Stimulated activated effector memory CD8-positive, alpha-beta T cell treated with anti-CD3 and anti-CD28 coated beads, Interleukin-12 subunit alpha, Interleukin-12 subunit beta, amount 100 ng/mL, for 72 hours (primary cell): ENCODE measurements at places on chromosomes 5 and 9.

- DNase-seq, result peak; percentile 38
Measured at GRCh38 chr5:82347201-82347865, 69.2 kb upstream of the RPS23 start.

GRCh38 chr5:111694133-111694532 lies 62.9 kb downstream of the NREP start:
- DNase-seq, result no peak

DNA sequence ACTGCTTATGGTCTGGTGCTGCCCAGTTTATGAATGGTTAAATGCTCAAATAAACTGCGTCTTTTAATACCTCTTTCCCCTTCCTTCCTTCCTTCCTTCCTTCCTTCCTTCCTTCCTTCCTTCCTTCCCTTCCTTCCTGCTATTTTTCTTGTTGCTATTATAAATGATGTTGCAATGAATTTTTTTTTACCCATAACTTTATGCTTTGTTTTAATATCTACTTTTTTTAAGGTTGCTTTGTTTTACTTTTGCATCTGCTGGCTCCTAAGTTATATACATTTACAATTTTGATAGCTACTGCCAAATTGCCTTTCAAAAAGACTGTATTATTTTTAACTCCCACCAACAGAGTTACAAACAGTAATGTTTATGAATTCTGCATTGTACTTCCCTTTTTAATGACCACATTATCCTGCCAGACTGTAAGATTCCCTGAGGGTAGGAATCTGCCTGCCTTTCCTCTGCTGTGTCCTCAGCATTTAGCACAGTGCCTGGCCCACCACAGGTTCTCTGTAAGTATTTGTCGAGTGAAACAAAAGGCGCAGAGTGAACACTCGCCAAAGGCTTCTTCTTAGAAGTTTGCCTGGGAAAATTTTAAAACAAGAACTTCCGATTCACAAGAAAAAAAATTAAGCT lies 36.9 kb downstream of the KIF4B start:
- DNase-seq, result no peak

DNA sequence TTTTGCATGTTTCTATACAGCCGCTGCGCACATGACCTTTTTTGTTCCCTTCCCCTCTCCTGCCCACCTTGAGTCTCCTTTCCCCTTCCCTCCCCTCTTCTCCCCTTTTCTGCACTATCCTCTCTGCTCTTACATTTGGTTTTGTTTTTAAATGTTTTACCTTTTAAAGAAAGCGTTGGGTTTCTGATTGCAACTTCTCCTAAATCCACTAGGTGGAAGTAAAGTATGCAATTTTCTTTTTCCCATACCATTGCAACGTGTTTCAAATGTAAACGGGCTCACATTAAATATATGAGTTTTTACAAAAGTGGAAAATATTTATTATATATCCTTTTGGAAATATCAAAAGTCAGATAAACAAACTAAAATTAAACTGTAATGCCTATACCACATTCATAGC lies 500.9 kb downstream of the DIRAS2 start:
- no peak for DNase-seq

DNA sequence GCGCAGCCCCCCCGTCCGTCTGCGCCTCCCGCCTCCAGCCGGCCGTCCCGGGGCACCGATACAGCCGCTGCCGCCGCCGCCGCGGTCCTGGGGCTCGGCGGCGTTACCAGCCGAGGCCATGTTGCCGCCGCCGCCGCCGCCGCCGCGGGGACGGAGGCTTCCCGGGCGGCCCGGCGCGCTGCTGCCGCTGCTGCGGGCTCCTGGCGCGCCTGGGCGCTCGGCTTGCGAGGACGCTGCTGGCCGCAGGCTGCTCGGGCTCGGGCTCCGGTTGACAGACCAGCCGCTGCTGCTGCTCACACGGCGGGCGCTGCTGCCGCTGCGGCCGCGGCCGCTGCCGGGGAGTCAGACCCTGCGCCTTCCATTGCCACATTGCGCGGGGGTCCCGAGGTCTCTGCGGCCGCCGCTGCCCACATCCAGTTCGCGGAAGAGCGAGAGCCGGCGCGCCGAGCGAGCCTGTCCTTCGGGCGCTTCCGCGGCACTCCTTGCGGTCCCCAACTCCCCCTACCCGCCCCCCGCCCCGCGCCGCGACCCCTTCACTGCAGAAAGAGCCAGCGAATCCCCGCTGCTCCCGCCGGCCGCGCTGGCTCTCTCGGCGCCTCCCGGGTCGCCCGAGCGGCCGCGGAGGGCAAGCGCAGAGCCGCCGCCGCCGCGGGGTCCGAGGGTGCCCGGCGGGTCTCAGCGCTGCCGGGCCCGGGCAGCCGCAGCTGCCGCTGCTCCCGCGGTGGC lies 8.4 kb downstream of the PTCH1 start:
- peak; percentile 67 for DNase-seq

DNA sequence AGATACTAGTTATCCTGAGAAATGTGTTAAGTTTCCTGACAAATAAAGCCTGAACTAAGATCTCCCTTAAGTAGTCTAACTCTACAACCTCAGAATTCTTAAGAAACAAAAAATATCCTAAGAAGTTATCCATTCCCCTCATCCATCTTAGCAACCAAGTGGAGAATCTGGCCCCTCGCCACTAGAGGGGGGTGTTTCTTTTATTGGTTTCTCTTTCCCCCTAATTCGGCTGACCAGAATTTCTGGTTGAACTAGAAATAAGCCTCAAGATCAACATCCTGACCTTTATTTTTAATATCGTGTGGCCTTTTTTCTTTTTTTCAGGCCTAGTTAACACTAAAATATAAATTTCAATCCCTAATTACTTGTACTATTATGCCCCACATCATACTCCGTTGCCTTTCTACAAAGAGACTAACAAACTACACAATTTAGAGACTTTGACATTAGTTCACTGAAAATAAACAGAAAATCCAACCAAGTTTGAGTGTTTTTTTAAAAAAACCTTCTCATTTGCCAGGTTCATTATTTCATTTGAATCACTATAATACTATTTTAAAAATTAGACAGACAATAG lies 14.3 kb upstream of the NR4A3 start:
- DNase-seq, result peak; percentile 68

DNA sequence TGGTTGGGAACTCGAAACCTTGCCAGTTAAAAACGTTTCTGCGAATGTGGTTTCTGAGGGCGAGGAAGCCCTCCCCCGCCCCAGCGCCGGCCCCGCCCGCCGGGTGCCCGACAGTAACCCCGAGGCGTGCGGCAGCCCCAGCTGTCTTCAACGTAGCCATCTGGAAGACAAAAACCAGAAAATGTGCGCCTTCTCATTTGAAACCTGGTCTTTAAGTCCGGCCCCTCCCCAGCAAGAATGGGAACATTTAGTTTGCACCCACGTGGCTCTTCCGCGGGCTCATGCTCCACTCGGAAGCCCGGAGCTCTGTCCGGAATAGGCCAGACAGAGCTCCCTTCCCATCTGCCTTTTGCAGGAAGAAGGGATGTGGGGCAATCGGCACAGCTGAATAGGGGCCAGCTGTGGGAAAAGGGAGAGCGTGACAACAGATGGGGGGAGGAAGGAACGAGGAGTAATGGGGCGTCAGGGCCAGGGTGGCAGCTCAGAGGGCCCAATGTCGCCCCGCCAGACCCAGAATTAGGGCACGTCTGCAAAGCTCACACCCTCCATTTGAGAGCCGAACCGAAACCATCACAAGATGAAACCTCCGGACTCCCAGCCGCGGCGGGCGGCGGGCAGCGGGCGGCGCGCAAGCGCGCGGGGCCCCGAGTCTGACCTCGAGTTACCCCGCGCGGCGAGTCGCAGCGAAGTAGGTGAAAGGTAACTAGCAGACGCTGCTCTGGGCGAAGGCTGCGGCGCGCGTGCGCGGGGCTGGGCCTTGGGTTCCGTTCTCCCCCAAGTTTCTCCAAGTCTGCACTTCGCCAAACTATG lies 63.4 kb upstream of the ABCA1 start:
- peak; percentile 64 for DNase-seq

- DNase-seq, result no peak
Measured at GRCh38 chr9:113228130-113228665, 6.9 kb downstream of the SLC31A1 start.

DNA sequence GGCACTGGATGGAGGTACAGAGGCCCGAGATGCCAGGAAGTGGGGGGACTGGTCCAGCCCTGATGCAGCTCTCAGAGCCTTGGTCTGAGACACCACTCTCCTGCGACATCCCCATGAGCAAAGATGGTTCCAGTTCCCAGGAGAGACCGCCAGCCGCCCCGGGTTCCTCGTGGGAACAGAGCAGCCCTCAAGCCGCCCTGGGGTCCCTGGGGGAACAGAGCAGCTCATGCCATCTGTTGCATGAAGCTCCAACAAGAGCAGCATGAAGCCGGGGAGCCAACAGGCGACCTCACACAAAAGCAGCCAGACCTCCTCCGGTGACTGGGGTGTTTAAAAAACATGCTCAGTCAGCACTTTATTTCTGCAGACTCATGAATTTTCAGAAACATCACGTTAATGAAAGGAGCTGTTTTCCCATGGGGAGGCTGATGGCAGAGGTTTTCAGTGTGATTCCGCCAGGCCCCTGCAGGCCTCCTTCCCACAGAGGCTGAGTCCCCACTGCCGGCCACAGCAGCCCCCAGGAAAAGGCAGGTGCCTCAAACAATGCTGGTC lies 6.2 kb downstream of the SLC6A18 start:
- no peak for DNase-seq

DNA sequence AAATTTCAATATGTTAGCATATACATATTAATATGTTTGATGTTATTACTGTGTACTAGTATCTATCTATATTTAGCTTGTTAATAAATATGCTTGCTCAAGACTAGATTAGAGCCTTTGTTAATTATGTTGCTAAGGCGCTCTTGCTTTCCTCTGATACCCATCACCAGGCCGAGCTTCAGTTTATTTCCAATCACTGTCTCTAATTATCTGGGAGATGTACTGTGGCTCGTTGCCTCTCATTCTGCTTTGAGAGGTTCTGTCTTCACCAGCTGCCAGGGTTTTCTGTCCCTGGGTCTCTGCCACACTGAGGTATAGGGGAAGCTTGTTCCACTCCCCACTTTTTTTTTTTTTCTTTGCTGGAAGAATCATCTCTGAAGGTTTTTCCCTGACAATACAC lies 21.0 kb upstream of the TAF11L2 start:
- DNase-seq, result no peak

DNA sequence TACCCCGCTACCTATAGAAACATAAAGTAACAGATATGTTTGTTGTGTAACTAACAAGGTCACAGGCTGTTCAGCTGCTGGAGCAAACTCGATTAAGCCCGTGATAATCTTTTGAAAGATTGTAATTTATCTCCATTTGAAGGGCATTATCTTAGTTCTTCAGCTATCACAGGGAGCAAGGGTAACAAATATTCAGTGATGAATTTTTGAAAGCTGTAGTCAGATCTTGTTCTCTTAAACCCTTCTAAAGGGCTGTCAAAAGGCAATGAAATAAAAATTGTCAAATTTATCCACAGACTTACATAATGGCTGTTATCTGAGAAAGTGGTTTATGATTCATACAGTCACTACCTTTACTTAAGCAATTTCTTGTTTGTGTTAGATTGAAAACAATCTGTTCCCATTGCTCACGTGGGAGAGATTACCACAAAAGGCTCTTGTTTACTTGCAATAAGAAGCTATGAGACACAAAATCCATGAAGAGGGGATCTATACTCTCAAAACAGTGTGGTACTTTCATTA lies 78.3 kb upstream of the ZNF608 start:
- DNase-seq, result no peak

DNA sequence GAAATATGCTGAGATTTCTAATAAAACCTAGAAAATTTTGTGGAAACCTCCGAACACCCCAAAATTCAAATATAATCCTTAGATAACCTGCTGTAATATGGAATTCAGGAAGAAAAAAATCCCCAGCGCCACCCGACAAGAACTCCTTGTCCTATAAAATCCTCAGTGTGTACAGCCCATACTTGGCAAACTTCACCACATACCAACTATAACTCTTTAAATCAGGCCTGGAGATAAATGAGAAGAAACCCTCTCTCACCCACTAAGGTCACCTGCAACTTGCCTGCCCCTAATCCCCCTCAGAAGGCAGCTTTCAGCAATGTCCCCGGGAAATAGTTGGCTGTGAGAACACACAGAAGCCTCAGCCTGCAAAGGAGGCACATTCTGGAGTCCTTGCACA lies 90.5 kb downstream of the SH3TC2 start:
- DNase-seq, result no peak

- no peak for DNase-seq
Measured at GRCh38 chr9:22286661-22287060, 160.0 kb upstream of the DMRTA1 start.

DNA sequence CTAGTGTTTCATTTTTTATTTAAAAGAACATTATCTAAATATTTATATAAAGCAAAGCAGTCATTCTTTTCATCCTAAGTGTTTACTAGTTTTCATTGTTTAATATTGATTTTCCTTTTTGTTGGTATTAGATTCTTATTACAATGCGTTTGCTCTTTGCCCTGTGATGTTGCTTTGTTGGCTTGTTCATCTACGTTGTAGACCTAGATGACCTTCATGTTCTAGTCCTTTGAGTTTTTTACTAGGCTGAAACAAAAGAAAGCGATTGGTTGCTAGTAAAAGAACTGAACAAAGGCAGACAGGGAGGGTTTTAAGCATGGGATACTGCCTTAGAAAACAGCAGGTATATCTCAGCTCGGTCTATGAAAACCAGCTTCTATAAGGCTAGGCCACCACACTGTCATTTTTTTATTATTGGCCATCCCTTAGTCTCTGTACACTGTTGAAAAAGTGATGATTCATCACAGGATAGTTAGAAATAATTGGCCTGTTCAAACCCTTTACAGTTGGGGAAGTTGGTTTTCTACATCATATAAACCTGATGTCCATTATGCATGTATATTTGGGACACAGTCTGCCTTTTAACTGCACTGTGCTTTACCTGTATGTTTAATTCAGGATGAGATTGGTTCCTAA lies 119.0 kb downstream of the ZCCHC7 start:
- no peak for DNase-seq

GRCh38 chr5:59420596-59420995 lies 472.9 kb downstream of the PDE4D start:
- DNase-seq, result no peak

DNA sequence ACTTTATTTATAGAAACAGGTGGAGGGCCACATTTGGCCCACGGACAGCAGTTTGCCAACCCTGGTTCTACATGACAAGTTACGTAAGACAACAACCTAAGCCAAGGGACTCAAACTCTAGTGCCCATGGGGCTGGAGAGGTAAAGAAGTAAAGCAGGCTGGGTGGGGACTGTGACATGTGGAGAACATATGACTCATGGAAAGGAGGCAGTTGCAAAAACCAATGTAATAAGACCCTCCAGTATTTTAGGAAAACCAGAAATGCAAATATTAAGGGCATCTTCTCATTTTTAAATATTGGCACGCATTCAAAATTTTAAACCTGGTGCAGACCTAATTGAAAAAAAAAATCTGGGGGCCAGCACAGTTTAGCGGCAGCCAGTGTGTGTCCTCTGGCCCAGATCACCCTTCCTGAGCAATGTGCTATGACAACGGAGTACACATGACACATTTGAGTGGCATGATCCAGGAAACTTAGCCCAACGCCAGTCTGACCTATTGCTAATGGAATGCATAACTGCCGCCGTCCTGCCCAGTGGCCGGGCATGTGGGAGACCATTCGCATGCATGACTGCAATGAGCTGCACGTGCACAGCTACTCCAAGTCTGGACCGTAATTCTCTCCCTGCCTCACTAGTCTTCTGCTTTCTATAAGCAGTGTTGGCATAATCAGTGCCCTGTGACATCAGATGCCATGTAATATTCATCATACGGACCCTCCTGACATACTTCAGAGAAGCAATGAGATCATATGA lies 97.2 kb downstream of the SH3TC2 start:
- no peak for DNase-seq
